ENCODE measurements at places on chromosomes 6 and 20.

GRCh38 chr20:52529826-52530225 lies 338.2 kb upstream of the ZFP64 start:
- no peak for DNase-seq

- DNase-seq, result peak; percentile 15
Measured at GRCh38 chr20:32742322-32743236, 688 bp downstream of the COMMD7 start.

GRCh38 chr6:168884646-168885086 lies 369.0 kb downstream of the THBS2 start:
- DNase-seq, result peak; percentile 77

DNA sequence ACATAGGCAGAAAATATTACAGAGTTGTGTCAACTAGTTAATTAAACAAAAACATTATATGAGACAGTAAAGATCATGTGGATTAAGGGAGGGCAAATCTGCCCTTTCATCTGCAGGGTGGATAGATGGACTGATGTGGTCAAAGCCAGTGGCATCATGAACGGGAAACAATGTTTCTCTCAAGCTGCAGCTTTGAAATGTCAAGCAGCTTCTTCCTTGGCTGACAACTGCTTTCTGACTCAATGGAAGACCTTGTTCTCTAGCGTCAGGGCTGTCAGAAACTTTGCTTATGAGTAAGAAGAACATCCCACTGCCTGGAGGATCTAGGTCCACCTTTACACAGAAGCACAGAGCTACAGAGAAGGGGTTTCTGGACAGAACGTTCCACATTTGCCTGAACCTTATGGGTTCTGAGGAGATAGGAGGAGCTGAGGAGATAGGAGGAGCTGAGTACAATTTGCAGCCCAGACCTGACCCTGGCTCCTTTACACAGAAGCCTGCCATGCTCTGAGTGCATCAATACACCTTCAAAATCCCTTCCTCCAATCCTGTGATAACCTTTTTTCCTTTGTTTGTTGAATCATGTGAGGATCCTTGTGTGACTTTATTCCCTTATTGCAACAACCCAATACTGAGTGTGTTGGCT lies 6.1 kb downstream of the CST5 start:
- DNase-seq, result no peak

DNA sequence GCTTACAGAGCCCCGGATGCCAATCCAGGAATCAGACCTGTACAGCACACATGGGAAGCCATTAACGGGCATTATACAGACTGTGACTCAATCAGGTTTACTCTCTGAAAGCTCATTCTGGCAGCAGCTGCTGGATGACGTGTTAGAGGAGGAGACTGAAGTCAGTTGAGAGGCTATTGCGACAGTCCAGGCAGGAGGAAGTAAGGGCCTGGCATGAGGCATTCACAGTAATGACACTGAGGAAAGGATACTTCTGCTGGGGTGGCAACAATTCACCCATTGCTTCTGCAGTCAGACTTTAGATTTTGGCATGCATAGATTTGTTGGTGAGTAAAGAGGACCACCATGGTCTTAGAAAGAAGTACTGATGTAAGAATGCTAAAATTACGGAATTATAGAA lies 151.0 kb upstream of the HEY2 start:
- DNase-seq, result no peak

DNA sequence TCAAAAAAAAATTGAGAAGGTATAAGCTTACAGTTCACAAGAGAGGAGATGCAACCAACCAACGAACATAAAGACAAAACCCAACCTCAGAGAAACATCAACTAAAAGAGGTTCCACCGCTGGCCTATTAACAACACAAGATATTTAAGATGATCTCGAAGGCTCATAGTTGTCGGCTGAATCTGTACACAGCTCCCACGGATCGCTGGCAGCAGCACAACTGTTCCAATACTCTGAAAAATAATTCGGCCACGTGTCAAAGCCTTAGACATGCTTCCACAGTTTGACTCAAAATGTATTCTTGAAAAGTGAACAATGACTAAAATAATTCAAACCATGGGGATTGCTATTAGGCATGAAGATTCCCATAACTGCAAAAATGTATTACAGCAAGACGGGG lies 13.7 kb downstream of the EXOC2 start:
- DNase-seq, result no peak

All from activated naive CD8-positive, alpha-beta T cell treated with anti-CD3 and anti-CD28 coated beads for 36 hours (primary cell).